ENCODE measurements at places on chromosomes 7 and 10. TPM values are rescaled to one million over a fixed set of nuclear protein-coding genes. Genes with fewer than 3 reads are reported as not detected.
A peak's percentile ranks its signal among the peaks of the same experiment; 100 is the strongest.

DNA sequence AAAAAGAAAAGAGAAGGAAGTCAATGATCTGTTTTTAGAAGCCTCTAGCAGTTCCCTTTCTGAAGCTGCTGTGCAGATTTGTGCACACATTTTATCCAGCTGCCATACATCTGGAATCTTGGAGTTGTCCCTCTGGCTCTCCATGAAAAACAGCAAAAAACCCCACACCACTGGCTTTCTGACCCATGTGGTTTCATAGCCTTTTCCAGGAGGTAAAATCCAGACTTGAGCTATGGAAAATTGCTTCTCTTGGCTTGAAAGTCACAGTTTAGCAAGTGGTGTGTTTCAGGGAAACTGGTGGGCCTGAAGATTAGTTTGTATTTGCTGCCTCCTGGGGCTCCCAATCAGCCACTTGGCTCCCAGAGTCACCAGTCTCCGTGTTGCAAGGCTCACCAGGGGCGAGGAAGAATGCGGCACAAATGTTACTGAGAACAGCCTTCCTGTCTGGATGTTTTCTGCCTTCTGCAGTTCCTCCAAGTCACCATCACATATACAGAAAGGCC, 50.1 kb upstream of the ADRB1 start:
- DNase-seq, result no peak

DNA sequence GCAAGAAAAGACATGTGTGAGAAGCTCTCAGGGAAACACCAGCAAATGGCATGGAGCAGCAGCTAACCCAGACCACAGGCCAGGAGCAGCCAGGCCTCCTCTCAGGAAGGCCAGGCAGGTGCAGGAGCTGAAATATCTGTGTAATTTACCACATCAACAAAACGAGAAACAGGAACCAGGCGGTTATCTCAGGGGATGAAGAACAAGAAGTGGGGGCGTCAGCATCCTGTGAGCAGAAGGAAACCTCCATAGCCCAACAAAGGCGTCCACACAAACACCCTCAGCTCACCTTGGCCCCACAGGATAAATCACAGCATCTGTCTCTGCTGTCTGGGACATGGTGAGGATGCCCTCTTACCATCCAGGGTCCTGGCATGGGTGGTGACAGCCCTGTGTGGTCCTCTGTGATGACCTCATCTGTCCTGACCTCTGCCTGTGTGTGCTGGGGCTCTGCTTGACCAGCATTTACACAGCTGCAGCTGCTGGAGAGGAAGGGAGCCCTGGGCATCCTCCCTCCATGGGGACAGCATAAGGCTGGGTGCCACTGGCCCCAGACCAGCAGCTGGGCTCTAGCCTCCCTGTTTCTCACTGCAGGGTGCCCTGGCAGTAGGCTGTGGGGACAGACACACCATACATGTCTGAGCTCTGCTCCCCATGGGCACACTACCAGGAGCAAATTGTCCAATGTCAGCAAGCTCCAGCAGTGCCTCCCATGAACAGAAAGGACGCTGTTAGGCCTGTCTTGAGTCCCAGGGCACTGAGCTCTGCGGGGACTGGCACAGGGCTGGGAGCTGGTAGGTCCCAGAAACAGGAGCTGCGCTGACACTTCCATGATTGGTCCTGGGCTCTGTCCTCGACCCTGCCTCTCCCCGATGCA, 34.6 kb downstream of the ANXA8 start:
- no peak for DNase-seq

- no peak for DNase-seq
These were observed 75.2 kb downstream of the TEX36 start for GRCh38 chr10:125607689-125608290.

- DNase-seq, result peak; percentile 97
These were observed 13.5 kb downstream of the CRYGN start for GRCh38 chr7:151426441-151426903.

Gene AGR3
- not detected for total RNA-seq

- no peak for DNase-seq
These were observed 492.0 kb upstream of the AKR1E2 start for GRCh38 chr10:4334015-4334414.

- no peak for DNase-seq
These were observed 54.8 kb upstream of the TM9SF3 start for GRCh38 chr10:96641396-96642295.

DNA sequence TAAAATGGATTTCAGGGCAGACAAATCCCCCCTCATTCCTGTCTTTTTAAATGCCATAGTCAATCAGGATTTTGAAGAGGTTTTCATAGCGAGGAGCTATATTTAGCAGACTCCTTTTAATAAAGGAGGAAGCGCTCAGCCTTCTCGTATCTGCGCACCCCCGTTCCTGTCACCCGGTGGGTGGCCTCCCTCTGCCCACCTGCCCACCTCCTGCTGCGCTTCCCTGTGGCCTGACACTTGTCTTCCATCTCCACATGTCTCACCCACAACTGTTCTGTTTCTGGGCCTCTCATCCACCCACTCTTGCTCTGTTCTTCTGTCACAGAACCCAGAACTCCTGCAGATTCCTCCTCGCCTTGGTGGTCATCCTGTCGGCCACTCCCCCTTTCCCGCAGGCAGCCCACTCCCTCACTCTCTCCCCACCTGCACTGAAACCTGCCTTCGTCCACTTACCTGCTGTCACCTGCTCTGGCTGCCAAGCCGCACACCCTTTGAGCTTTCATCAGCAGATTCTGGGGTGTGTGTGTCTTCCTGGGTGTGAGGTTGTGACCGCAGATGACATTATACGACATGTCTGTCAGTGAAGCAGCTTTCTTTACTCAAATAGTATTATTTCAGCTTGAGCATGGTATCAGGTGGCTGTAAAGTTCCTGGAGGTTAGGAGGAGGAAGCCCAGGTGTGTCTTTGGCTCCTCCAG, 163.5 kb upstream of the AGK start:
- no peak for DNase-seq

DNA sequence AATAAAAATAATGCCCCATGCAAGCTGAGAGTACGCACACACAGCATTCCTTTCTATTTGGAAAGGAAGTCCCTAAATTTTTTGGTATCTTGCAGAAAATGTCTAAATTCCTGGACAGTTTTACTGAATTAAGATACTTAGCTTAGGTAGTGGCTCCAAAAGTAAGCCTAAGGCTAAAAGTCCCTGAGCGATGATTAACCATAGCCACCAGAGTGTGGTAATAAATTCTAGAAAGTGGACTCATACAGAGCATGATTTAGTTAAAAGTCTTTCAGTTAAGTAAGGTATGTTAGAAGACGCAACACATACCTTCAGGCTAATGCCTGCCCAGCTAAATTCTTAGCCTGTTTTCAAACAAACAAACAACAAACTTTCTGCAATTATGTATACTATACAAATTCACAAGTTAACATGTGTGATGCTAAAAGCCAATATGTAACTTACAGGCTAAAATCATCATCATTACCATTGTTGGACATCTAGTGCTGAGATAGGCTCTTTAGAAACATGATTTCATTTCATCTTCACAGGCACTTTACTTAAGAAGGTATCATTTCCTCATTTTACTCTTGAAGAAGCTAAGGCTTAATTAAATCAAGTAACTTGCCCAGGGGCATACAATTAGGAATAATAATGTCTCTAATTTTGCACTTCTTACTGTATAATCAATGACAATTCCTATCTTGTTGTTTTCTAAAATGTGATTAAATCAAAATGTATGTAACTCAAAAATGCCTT, 261.4 kb upstream of the YAE1 start:
- DNase-seq, result no peak

GRCh38 chr7:117362294-117362888, 39.5 kb upstream of the WNT2 start:
- DNase-seq, result no peak

DNA sequence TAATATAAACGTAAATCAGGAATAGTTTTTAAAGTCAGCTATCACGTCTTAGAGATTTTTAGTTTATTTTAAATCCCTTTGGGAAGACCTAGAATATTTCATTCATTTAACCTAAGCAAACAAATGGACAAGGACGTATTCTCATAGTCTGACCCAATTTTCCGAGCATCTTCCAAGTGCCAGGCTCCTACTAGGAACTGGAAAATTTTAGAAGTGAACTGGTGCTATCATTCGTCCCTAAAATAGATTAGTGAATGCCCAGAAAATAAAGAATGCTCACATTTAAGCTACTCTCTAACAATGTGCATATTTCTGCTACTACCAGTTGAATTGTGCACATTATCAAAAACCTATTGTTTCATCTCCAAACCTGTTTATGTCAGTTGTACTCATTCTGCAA, 120.1 kb downstream of the ZFAND4 start:
- DNase-seq, result no peak

DNA sequence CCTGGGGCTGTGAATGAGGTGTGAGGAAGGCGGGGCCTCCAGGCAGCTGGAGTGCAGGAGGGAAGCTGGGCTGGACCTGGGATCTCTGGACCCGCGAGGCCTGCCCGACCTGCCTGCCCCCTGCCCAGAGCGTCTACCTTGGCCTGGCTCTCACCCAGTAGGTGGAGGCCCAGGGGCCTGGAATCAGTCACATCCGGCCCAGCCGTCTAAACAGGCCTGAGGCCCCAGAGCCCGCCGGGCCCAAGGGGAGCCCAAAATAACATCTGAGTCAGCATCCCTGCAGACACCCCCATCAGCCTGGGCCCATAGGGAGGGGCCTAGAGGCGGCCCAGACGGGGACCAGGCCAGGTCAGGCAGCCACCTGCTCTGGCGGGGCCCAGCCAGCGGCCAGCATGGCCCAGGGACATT, 15.1 kb upstream of the ELN start:
- DNase-seq, result peak; percentile 98

DNA sequence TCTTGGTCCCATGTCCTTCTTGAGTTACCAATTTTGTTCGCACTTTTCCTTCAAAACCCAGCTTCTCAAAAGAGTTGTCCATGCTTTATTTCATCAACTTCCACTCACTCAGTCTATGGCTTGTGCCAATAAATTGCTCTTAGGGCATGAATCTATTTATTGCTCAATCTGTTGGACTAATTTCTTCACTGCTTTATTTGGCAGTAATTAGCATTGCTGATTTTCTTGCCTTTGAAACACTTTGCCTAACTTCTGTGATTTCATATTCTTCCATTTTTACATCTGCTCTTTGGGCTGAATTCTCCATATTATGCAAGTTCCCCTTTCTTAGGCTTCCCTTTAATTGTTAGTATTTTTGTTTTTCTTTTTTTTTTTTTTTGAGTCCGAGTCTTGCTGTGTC, 16.8 kb downstream of the DLD start:
- no peak for DNase-seq

Measured in osteoblast (primary cell).